ENCODE measurements at places on chromosomes 7 and 10.

- DNase-seq = peak; percentile 31
Measured at GRCh38 chr10:100380400-100380799, 33.4 kb downstream of the SCD start.

DNA sequence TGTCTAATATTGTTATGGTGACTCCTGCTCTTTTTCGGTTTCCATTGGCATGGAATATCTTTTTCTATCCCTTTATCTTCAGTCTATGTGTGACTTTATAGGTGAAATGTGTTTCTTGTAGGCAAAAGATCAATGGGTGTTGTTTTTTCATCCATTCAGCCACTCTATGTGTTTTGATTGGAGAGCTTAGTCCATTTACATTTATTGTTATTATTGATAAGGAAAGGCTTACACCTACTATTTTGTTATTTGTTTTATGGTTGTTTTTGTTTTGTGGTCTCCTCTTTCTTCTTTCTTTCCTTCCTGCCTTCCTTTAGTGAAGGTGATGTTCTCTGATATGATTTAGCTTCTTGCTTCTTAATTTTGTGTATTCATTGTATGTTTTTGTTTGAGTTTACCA, 414.3 kb downstream of the ADRA2A start:
- no peak for DNase-seq

- DNase-seq = no peak
Measured at GRCh38 chr7:89049043-89049442, 253.5 kb upstream of the TEX47 start.

DNA sequence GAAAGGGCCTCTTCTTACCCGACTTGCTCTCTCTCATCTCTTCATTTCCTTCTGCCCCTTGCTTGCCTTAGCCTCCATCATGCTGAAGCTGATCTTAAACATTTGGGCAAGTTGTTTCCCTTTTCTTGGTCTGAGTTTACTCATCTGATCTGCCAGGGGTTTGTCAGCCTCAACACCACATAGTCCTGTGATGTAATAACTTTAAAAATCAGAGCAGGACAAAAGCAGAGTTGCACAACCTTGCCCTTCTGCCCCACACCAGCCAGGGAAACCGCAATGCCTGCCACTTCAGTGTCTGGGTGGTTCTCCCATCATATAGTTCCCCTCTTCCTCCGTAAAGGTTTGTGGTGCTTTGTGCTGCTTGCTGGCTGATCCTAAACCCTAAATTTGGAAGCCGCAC, 9.9 kb upstream of the LIPM start:
- DNase-seq = peak; percentile 40

DNA sequence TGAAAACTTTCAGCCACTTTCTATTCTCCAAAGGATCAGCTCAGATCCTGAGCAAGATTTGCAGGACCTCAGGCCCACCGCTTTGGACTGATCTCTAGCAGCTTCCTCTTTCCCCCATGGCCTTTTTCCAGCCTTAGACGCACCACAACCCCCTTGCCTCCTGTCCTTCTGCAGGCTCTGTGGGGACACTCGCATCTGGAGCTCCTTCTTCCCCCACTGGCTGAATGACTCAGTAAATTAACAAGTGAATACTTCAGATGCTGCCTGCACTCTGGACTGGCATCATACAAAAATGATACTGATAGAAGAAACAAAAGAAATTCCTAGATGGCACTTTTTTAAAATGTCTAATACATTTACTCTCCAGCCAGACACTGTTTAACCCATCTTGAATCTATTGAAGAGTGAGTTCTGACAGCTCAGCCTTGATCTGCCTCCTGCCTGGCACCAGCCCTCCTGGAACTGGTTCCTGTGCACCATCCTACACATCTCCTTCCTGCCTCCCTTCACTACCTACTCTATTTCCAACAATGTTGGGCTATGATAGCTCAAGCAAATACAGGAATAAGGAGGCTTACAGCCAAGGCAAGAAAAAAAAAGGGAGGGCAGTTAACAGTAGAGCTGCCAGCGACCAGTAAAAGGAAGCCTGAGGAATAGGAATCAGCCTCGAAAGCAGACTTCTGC, 3.3 kb downstream of the FRMPD2 start:
- DNase-seq = no peak

DNA sequence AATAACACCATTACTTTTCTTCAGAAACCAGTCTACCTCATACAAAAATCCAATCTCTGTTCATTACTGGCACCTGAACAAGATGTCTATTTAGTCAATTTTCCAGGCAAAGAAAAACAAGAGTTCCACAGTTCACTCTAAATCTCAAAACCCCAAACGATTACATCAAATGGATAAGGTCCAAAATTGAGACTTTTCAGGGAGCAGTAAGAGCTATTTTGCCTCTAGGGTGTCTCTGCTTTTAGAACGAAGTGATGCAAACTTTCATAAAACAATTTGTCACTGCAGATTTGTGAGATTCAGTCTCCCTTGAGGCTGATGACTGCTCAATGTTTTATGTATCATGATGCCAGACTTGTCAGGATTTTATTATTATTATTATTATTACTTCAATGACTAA, 937.0 kb upstream of the PHF14 start:
- DNase-seq = no peak

DNA sequence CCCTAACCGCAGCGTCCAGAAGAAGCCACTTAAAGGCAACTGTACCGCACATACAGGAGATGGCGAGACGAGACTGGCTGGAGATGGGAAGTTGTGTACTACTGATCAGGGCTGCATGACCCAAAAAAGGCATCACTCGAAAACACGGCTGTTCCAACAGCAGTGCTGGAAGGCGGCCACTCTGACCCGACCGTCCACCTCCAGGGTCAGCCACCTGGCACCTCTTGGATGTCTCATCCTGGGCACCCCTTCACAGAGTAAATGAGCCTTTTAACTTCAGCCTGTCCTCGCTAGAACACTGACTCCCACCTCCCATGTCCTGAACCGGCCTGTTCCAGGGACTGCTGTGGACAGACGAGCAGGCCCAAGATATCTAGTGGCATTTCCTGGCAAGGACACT, 180.7 kb downstream of the DIP2C start:
- no peak for DNase-seq

GRCh38 chr7:19144661-19145433, at the start of gene FERD3L:
FERD3L (minus strand) TSS chr7:19145421; CDS start chr7:19145362, 59 bp downstream.
- no peak for DNase-seq

- no peak for DNase-seq
Measured at GRCh38 chr10:50271564-50272250, 20.4 kb upstream of the ASAH2 start.

- DNase-seq = peak; percentile 89
Measured at GRCh38 chr7:139854124-139854511, 25.1 kb downstream of the TBXAS1 start.

- DNase-seq = no peak
Measured at GRCh38 chr7:135843214-135843613, 94.6 kb upstream of the FAM180A start.

- no peak for DNase-seq
Measured at GRCh38 chr10:118911363-118911762, 118.2 kb upstream of the NANOS1 start.

GRCh38 chr7:91465595-91466061, 201.4 kb downstream of the FZD1 start:
- no peak for DNase-seq

DNA sequence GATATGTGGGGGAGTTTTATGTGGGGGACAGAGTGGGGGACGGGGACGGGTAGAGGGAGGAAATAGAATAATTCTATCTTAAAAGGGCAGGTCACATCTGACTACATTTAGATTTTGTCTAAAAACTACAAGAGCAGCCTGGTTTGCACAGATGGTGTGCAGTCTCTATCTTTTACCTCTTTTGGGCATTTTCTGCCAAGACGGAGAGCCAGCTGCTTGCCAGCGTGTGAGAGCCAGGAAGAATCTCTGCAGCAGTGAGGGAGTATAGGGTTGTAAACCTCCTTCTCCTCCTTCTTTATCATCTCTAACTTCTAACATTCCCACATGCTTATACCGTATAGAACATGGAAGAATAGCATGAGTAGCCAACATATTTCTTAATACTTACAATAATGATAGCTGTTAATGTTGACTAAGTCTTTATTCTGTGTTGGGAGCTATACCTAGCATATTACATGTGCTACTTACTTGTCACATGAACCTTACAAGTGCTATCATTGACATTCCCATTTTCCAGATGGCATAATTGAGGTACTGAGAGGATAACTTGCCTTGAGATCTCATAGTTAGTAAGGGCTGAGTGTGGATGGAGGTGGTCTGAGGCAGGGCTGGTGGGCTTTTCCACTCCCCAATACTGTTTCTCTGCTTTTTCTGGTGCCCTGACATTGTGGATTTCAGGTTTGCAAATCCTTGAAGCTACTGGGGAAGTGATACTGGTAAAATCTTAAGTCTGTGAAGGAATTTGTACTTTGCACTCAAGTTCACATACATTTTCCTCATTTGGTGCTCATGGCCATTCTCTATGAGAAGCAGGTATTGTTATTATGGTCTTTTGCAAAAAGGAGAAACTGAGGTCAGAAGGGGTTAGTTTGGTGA, 1.1 kb downstream of the ENTPD1 start:
- no peak for DNase-seq

GRCh38 chr10:86661161-86662025, 6.9 kb upstream of the LDB3 start:
- DNase-seq = no peak

GRCh38 chr7:142883145-142883544, 2.4 kb downstream of the TRPV6 start:
- no peak for DNase-seq

GRCh38 chr10:34166354-34166753, 648.7 kb downstream of the PARD3 start:
- no peak for DNase-seq

GRCh38 chr7:142196066-142196840, 61.6 kb downstream of the PRSS58 start:
- DNase-seq = no peak

DNA sequence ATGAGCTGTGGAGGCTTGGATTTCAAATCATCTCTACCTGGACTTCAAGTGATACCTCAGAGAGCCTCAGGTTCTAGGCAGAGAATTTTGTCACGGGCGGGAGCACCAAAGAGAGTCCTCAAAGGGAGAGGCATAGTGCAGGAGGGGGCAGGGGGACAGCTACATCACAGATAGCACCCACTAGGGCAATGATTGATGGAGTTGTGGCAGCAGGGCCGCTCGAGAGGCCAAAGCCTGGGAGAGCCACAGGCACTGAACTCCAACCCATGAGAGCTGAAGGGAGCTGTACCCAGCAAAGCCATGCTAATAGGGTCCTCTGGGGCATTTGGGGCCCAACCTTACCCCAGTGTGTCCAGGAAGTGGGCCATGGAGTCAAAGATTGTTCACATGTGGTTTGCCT, 232.0 kb upstream of the PCDH15 start:
- DNase-seq = no peak

DNA sequence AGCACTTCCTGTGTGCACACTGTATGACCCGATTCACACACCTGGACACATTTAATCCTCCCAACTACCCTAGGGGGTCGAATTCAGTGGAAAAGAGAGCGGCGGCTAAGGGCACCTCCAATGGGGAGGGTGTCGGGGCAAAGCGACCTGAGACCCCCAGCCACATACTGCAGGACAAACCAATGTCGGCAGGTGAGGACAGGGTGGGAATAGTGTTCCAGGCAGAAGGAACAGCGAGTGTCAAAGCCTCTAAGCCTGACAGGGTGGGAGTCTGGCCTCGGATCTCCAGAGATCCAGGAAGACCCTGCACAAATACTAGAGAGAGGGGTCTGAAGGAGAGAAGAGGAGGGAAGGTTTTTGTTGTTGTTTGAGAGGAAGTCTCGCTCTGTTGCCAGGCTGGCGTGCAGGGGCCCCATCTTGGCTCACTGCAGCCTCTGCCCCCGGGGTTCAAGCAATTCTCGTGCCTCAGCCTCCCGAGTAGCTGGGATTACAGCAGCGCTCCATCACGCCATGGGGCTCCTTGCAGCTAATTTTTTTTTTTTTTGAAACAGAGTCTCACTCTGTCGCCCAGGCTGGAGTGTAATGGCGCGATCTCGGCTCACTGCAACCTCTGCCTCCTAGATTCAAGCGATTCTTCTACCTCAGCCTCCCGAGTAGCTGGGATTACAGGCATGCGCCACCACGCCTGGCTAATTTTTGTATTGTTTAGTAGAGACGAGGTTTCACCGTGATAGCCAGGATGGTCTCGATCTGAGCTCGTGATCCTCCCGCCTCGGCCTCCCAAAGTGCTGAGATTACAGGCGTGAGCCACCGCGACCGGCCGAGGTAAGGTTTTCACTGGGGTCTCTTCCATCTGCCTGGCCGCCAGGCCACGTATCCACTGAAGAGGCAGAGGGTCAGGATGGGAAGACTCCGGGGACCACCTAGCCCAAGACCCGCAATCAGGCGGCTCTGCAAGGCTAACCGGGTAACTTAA, 1.2 kb upstream of the ARPC1B start:
- no peak for DNase-seq

GRCh38 chr7:88432301-88432700, 125.6 kb upstream of the STEAP4 start:
- DNase-seq = no peak

GRCh38 chr10:129941199-129942018, 22.7 kb downstream of the EBF3 start:
- no peak for DNase-seq

- no peak for DNase-seq
Measured at GRCh38 chr7:25786936-25787335, 365.1 kb upstream of the NFE2L3 start.

DNA sequence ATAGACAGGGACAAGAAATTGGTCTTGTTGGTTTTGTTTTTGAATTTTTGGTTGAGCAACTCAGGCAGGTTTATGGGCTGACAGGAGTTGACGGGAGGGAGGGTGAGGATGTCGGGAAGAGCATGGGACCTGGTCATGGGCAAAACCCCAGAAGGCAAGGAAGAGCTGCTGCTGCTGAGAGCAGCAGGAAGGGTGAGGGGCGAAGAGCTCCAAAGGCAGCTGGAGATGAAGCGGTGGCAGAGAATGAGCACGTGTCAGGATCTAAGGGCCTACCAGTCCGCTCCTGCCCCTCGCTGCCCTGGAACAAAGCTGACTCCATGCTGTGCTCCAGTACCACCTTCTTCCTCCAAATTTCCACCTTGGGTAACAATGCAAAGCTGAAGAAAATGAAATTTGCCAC, 84.3 kb downstream of the ARHGAP22 start:
- no peak for DNase-seq

GRCh38 chr7:77800158-77800557, 1.6 kb downstream of the PHTF2 start:
- DNase-seq = no peak

- DNase-seq = no peak
Measured at GRCh38 chr7:79734181-79734580, 280.7 kb upstream of the MAGI2 start.

DNA sequence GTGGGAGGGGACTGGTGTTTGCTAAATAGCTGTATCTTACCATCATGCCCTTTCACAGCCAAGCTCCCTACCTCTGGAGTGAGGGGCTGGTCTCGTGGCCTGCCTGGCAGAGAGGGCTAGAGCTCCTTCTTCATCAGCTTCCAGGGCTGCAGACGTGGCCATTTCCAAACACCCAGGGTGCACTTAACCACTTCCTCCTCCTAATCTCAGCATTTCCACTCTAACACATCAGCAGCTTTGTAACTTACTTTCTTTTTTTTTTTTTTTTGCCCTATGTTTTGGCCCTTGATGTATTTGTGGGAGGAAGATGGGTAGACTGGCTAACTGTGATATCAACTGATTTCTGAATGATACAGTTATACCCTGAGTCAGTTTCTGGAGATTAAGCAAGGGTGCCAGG, 27.4 kb downstream of the LRRC4 start:
- no peak for DNase-seq

- DNase-seq = no peak
Measured at GRCh38 chr7:27046854-27047549, 48.8 kb downstream of the HOXA1 start.

- DNase-seq = no peak
Measured at GRCh38 chr7:39421251-39421650, 145.0 kb upstream of the YAE1 start.

Data from HL-60 (cell line).